CD8-positive, alpha-beta memory T cell (primary cell): ENCODE measurements at places on chromosomes 3 and 15. TPM values are rescaled to one million over a fixed set of nuclear protein-coding genes. Genes with fewer than 3 reads are reported as not detected.

The ZPLD1 gene
- not detected for total RNA-seq

The SYNPR gene
- not detected for total RNA-seq

The SLC12A1 gene
- not detected for total RNA-seq

The AGTR1 gene
- total RNA-seq, result not detected

The CCR1 gene
- 1.8 TPM for total RNA-seq

DNA sequence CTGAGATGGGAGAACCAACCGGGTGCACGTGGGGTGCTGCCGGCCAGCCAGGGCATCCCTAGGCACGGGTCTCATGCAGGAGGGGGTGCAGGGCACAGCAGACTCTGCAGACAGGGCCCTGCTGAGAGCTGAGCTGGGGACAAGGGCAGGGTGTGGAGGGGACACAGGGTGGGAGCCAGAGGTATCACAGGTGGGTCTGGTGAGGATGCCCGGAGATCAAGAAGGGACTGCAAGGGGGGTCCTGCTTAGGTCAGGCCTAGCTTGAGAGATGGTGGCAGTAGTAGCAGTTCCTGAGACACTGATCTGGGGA lies 39.5 kb upstream of the PRR23E start:
- DNase-seq, result no peak

GRCh38 chr3:30644615-30645014 lies 38.2 kb downstream of the TGFBR2 start:
- peak; percentile 78 for DNase-seq

- no peak for DNase-seq
These were observed 307.1 kb upstream of the DPH6 start for GRCh38 chr15:35852818-35853624.

DNA sequence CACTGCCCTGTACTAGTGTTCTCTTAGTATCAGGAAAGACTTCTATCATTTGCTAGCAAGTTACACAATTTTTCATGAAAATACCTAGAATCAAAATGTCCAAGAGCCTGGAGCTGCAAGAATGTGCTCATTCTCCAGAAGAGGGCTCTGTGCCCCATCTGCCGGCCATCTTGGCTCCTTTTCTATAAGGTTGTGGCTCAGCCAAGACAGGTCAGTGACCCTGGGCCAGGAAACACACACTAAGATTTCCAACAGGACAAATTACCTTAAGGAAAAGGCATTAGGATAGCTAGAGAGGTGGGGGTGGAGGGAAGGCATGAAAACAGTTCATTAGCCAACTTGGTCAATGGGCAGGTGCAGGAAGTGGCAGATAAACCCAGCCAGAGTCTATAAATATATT lies 20.7 kb downstream of the TIMP4 start:
- no peak for DNase-seq

DNA sequence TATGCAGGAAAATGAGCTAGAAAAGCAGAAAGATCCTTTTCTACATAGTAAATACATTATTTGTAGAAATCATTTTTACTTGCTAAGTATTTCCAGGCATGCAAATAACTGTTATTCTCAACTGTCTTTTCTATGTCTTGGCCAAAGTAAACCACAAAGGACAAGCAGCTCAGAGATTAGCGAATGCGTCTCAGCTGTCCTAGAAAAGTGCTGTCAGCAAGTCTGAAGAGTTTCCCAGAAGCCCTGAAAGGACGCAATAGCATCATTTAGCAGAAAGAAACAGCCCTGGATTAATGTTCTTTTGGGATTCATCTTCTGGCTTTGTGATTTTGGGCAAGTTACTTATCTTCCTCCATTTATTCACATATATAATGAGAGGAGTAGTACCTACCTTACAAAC lies 100.3 kb downstream of the ZIC1 start:
- no peak for DNase-seq

GRCh38 chr3:31166249-31166885 lies 271.9 kb upstream of the GADL1 start:
- no peak for DNase-seq

DNA sequence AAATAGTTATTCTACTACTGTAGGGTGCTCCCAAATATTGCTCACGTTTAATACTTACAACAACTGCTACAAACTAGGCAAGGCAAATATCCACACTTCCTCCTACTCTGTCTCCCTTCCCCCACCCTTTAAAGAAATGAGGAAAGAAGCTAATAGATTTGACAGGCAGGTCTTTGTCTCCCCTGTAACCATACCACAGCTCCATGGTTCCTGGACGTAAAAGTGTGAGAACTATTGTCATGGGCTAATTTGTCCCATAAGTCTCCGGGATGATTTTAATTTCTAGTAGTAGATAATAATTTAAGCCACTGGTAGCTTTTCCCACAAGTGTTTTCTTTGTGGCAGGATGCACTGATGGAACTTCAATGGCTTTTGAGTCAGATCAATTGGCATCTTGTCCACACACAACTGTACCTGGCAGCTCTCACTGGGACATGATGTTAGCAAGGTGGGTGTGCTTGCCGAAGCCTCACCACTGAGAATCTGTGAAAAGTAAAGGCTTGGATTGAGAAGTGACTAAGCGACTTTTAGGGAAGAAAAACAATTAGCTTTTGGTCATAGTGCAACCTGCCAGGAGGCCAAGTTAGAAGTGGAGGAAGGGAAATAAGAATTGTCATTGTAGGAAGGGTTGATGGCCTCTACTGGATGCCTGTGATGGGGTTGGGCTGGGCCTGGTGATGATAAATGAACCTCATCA lies 1.4 kb upstream of the CPOX start:
- DNase-seq, result no peak

GRCh38 chr3:197736010-197736490 lies 654 bp downstream of the RUBCN start:
- peak; percentile 26 for DNase-seq

GRCh38 chr3:19149368-19149767 lies 1.1 kb downstream of the KCNH8 start:
- DNase-seq, result no peak

DNA sequence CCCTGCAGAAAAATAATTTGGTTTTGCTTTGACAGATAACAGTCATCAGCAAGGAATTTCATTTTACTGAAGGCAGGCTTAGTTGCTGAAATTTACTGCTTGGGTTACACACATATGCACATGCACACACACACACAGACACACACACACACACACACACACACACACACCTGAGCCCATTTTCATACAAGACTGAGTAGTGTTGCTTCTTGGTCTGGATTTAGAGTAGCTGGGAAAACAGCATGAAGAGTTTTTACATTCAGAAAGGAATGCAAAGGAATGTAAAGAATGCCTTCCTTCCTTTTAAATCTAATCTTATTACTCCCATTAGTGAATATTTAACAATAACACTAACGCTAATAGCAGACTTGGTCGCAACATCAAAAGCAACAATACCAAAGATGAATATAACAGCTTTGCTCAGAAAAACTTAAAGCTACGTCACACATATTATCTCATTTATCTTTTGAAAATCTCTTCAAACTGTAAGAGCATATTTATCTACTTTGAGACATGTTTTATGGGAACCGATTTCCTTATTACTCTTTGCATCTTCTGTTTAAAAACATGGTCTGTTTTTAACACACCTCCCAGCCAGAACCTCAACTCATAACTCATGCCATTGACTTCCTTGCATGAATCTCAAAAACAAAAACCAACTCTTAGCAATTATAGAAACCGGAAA lies 32.5 kb downstream of the RFTN1 start:
- no peak for DNase-seq
